ENCODE measurements at places on chromosomes 7 and 10.
A peak's percentile ranks its signal among the peaks of the same experiment; 100 is the strongest.

- no peak overlapping the region for H3K27ac ChIP-seq
- H3K36me3 ChIP-seq, result no peaks in the 10 kb centered on the region
- no peaks in the 10 kb centered on the region for H3K27me3 ChIP-seq
- no peak for DNase-seq
- no peak overlapping the region for H3K4me3 ChIP-seq
Observed at GRCh38 chr7:473211-473734, 46.4 kb downstream of the PDGFA start.

DNA sequence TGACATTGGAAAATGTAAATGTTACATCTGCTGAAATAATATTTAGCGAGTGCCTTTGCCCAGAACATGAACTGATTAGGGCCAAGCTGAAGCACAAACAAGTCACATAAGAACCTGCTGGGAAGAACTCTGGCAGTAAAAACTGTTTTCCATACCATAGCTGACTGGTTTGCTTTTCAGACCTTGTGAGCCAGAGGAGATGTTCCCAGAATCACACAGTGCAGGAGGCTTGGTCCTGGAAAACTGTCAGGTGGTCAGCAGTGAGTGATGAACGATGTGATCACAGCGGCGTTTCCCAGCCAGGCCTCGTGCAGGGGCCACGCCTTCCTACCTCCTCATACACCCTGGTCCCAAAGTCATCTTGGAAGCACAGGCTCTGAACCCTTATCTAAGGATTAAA is 164.2 kb upstream of the EEPD1 start:
- peaks cover 3% of the 10 kb centered on the region for H3K4me1 ChIP-seq
- no peak overlapping the region for H3K4me3 ChIP-seq
- no peak for DNase-seq
- H3K27ac ChIP-seq, result no peak overlapping the region

- no peak overlapping the region for H3K4me3 ChIP-seq
- no peaks in the 10 kb centered on the region for H3K36me3 ChIP-seq
- no peak for DNase-seq
- H3K4me1 ChIP-seq, result no peaks in the 10 kb centered on the region
- peaks cover 14% of the 10 kb centered on the region for H3K27me3 ChIP-seq
Observed at GRCh38 chr7:141402277-141402996, 148.8 kb upstream of the AGK start.

DNA sequence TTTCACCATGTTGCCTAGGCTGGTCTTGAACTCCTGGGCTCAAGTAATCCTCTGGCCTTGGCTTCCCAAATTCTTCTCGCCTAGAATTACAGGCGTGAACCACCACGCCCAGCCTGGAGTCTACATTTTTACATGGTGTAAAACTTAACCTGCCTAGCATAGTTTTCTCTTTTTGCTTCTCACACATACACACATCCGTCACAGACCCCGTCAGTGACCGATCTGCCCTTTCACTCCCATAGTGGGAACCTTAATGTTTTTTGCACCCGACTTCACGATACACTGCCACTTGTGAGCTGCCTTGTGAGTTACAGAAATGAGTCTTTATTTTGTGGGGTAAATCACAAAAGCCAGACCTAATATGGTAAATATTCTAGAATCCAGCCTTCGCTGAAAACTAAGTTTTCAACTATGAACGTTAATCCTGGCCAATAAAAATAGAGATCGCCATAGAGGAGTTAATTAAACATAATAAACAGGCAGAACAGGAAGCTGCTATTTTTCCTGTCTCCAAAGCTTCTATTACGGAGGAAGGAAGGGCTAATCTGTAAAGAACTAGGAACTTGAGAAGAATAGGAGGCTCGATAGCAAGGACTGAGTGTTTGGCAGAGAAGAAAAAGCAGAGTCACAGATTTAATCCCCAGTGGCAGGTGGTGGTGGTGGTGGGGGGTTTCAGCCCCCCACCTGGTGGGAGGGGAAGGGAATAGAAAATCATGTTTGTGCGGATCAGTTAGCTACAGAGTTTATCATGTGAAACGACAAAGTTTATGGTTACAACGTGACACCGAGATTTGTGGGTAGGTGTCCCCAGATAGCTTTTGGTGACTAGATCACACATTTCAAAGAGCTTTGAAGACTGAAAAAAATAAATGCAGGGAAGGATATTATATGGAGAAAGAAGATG is 14.7 kb upstream of the FAM171A1 start:
- no peak for DNase-seq
- H3K4me1 ChIP-seq, result no peaks in the 10 kb centered on the region
- H3K36me3 ChIP-seq, result no peaks in the 10 kb centered on the region
- H3K4me3 ChIP-seq, result no peak overlapping the region
- H3K27me3 ChIP-seq, result peaks cover 9% of the 10 kb centered on the region

GRCh38 chr7:50507898-50508470 is 57.2 kb downstream of the DDC start:
- no peaks in the 10 kb centered on the region for H3K36me3 ChIP-seq
- peak; percentile 39 for DNase-seq
- H3K4me3 ChIP-seq, result no peak overlapping the region
- H3K27ac ChIP-seq, result no peak overlapping the region
- H3K4me1 ChIP-seq, result 0 out of 2 replicates have a peak, but pooled peaks cover 7% of the 10 kb centered on the region

GRCh38 chr7:564176-564865 is 44.7 kb upstream of the PDGFA start:
- H3K27me3 ChIP-seq, result no peaks in the 10 kb centered on the region
- H3K4me3 ChIP-seq, result no peak overlapping the region
- no peak overlapping the region for H3K27ac ChIP-seq

- H3K4me3 ChIP-seq, result no peak overlapping the region
- no peaks in the 10 kb centered on the region for H3K4me1 ChIP-seq
- H3K36me3 ChIP-seq, result no peaks in the 10 kb centered on the region
- no peak overlapping the region for H3K27ac ChIP-seq
Observed at GRCh38 chr10:90640756-90641155, 217.1 kb downstream of the HTR7 start.

DNA sequence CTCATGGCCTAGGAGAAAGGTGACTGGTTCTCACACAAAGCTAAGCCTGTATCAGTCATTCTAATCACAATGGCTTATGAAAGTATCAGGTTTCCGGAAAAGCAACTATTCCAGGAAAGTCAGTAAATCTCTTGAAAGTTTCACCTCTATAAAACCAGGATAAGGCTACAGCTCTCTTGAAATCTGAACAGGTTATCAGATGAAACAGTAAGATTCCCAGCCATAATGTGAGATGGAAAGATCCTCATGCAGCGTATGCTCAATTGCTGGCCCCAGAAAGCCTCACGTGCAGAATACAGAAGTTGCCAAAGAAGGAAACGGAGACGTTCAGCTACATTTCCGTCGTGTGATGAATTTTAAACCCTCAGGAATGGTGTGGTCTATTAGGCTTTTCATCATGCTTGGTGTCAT is 90.0 kb downstream of the PFKFB3 start:
- H3K4me3 ChIP-seq, result no peak overlapping the region
- no peaks in the 10 kb centered on the region for H3K27me3 ChIP-seq
- no peak overlapping the region for H3K27ac ChIP-seq
- H3K36me3 ChIP-seq, result no peaks in the 10 kb centered on the region

DNA sequence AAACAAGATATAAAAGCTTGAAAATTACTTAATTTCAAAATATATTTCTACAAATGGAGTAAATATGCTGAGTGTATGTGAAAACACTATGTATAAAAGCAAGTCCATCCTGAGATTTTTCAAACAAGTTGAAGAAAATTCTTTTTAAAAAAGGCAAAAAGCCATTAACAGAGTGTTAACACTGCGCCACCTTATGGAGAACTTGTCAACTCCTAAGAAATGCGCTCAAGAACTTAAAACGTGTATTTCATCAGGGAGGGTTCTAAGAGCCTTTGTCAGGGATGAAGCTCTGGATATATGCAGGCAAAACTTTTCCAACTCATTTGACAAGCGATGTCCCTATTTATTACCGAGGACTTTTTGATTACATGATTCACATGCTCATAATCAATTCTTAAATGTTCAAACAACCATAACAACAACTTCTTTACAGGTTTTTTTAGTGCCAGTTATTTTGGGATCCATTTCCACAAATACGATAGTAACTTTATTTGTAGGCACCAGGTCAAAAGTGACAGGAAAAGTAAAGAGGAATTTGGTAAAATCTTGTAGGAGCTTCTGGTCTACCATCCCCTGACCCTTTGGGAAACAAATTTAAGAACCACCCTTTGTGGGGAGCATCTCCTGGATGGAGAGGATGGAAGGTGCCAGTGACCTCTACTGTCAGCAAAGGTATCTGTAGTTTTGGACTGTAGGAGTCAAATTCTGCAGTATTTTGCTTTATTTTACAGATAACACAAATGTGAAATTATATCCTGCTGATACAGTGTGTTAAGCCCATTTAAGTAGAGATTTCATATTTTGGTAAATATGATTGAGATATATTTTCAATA is 23.2 kb downstream of the CALCR start:
- peaks cover 3% of the 10 kb centered on the region for H3K27me3 ChIP-seq
- H3K4me1 ChIP-seq, result no peaks in the 10 kb centered on the region
- no peak overlapping the region for H3K27ac ChIP-seq
- H3K36me3 ChIP-seq, result no peaks in the 10 kb centered on the region

GRCh38 chr10:63965846-63966245 is 444.6 kb downstream of the REEP3 start:
- H3K27me3 ChIP-seq, result no peaks in the 10 kb centered on the region
- no peak overlapping the region for H3K4me3 ChIP-seq
- no peak for DNase-seq
- no peak overlapping the region for H3K27ac ChIP-seq
- H3K4me1 ChIP-seq, result no peaks in the 10 kb centered on the region

- H3K27ac ChIP-seq, result no peak overlapping the region
- DNase-seq, result no peak
- no peak overlapping the region for H3K4me3 ChIP-seq
- H3K4me1 ChIP-seq, result no peaks in the 10 kb centered on the region
- no peaks in the 10 kb centered on the region for H3K27me3 ChIP-seq
Observed at GRCh38 chr10:28592953-28593352, 60.0 kb downstream of the WAC start.

DNA sequence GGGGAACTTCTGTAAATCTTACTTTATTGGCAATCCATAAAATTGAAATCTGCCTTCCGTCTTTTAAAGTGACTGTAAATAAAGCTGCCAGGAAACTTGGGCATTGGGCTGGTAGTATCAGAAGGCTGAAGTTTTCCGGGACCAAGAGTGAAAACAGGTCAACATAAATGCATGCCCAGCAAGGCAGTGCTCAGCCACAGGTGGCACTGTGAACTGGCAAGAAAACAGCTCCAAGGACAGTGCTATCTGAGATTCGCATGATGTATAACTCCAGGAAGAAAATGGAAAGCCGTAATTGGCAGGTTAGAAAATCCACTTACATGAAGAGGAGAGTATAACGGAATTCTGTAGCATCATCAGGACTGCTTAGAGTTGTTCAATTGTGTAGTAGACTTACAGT is 1.9 kb upstream of the INSYN2A start:
- no peak overlapping the region for H3K4me3 ChIP-seq
- no peak for DNase-seq
- no peak overlapping the region for H3K27ac ChIP-seq
- no peaks in the 10 kb centered on the region for H3K27me3 ChIP-seq

GRCh38 chr10:30647089-30647488 is 17.5 kb upstream of the LYZL2 start:
- no peak overlapping the region for H3K27ac ChIP-seq
- H3K36me3 ChIP-seq, result no peaks in the 10 kb centered on the region
- H3K27me3 ChIP-seq, result peaks cover 18% of the 10 kb centered on the region
- no peak overlapping the region for H3K4me3 ChIP-seq
- H3K4me1 ChIP-seq, result no peaks in the 10 kb centered on the region

DNA sequence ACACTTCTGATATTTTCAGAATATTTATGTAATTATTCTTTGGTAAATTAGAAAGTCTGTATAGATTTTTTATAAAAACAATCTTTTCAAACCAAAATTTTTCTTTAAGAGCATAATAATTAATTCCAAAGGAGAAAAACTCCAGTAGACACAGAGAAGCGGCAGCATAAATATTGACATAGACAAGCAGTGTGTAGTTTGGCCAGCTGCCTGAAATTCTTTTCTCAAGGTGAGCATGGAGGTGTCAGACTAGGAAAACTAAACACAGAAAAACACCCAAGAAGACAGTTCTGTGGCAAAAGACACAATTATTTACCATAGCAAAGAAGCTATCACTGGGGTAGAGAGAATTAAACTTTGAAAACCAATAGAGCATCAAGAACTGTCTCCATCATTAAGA is 82.4 kb downstream of the KLF6 start:
- no peak for DNase-seq
- no peaks in the 10 kb centered on the region for H3K27me3 ChIP-seq
- no peak overlapping the region for H3K4me3 ChIP-seq
- H3K36me3 ChIP-seq, result no peaks in the 10 kb centered on the region
- no peak overlapping the region for H3K27ac ChIP-seq

DNA sequence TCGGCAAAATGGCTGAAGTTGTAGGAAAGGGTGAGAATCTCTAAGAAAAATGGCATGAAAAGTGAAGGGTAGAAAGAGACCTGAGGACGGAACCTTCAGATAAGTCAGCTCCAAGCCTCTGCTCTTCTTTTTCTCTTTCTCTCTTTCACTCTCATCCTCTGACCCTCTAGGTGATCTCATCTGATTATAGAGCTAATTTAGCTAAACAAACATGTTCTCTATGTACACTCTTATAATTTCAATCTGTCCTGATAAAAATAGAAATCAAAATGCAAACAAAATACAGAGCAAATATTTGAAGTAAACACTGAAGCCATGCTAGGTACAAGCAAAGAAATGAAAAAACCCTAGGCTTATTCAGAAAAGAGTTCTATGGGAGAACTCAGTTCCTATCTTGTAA is 14.4 kb upstream of the CUBN start:
- H3K36me3 ChIP-seq, result no peaks in the 10 kb centered on the region
- H3K4me3 ChIP-seq, result no peak overlapping the region
- no peaks in the 10 kb centered on the region for H3K27me3 ChIP-seq
- no peak for DNase-seq
- H3K27ac ChIP-seq, result no peak overlapping the region

- H3K4me1 ChIP-seq, result no peaks in the 10 kb centered on the region
- H3K27me3 ChIP-seq, result no peaks in the 10 kb centered on the region
- H3K4me3 ChIP-seq, result no peak overlapping the region
- no peak overlapping the region for H3K27ac ChIP-seq
- no peaks in the 10 kb centered on the region for H3K36me3 ChIP-seq
Observed at GRCh38 chr10:13969118-13969791, 361.5 kb downstream of the FRMD4A start.
